ENCODE measurements at places on chromosomes 5 and 9. TPM values are rescaled to one million over a fixed set of nuclear protein-coding genes. Genes with fewer than 3 reads are reported as not detected.

The MUSK gene
- polyA plus RNA-seq, result 0.09 TPM

The ZNF483 gene
- 5.1 TPM for polyA plus RNA-seq

The SPIN1 gene
- 181 TPM for polyA plus RNA-seq

The C9orf153 gene
- polyA plus RNA-seq, result 0.54 TPM

The ADGRV1 gene
- 11.7 TPM for polyA plus RNA-seq

The ITK gene
- 0.40 TPM for polyA plus RNA-seq

The CATSPER3 gene
- polyA plus RNA-seq, result 1.1 TPM

The PPP3R2 gene
- not detected for polyA plus RNA-seq

DNA sequence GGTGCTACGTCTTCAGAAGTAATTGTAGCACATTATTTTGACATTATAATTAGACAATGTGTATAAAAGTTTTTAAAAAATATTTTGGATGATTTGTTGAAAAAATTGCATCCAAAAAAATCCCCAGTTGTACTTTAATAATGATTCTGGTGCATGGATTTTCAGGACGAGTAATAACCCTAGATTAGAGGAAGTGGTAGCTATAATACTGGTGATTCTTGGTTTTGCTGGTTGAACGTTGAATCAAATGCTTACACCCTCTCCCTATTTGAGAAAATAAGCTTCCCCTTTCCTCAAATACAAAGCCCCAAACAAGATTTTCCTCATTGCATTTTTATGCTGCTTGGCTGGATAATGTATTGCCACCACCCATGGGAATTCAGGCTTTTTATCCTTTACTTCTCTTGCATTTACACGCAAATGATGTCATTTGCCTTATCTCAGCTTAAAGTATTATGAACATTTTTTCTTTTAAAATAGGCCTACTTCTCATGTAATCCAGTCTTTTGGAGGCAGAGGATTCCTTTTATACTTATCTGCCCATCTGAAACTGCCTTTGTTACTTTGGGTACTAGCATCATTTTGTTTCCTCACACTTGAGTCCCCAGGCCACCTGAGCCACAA, 86.3 kb downstream of the UBE2R2 start:
- no peak for DNase-seq

- no peak for DNase-seq
Measured at GRCh38 chr5:139392678-139393496, 2.0 kb downstream of the PROB1 start.

DNA sequence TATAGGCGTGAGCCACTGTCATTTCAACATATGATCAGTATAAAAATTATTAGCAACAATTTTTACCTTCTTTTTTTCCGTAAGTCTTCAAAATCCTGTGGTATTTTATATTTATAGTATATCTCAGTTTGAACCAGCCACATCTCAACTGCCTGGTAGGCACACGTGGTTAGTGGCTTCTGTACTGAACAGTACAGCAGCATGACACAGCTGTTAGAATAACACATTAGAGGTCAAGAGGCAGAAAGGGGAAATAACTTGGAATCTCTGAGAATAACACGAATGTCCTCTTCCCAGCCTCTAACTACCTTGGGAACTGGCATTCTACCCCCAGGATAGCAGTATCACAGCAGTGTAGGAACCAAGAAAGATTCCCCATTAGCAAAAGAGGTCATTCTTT, 108.5 kb upstream of the IQGAP2 start:
- no peak for DNase-seq

- no peak for DNase-seq
Measured at GRCh38 chr5:28766565-28767158, 1728.3 kb upstream of the CDH9 start.

- no peak for DNase-seq
Measured at GRCh38 chr5:129631961-129632360, 115.9 kb upstream of the MINAR2 start.

- DNase-seq, result no peak
Measured at GRCh38 chr5:116616876-116617275, 42.3 kb upstream of the SEMA6A start.

GRCh38 chr9:93221044-93221443, 37.1 kb downstream of the WNK2 start:
- DNase-seq, result no peak

DNA sequence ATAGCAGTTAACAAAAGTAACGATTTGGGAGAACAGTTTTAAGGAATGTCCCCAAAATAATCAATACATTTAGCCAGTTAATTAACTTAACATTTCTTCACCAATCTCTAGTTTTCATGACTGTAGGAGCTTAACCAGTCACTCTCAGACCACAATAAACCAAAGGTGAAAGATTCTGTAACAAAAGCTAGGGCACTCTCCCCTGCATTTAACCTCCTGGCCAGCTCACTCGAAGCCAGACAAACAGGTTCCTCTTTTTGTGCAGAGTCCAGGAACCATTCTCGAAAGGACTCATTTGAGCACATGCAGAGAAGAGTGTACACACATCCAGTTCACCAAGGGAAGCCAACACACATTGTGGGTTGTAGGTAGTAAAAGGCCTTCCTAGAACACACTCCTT, 6.5 kb downstream of the IL7R start:
- no peak for DNase-seq

- peak; percentile 34 for DNase-seq
Measured at GRCh38 chr9:35258660-35259474, 97.1 kb downstream of the UNC13B start.

- DNase-seq, result no peak
Measured at GRCh38 chr5:34516686-34517085, 139.4 kb upstream of the RAI14 start.

DNA sequence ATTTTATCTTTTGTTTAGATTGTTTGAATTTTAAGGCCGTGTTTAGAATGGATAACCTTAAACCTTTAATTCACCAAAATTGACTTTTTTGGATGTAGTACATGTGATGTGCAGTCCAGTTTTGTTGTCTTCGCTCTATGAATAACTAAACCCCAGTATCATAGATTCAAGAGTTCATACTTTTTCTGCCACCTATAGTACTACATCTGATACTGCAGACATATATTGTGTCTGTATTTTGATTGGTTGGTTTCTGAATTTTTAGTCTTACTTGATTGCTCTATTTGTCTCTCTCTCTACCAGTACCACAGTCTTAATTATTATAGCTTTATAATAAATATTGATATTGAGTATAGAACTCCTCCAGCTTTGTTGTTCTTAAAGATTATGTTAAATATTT, 58.1 kb downstream of the PPIP5K2 start:
- DNase-seq, result no peak

Measured in left renal cortex interstitium (tissue), 4 donors.